ENCODE measurements at places on chromosomes 7 and 10. TPM values are rescaled to one million over a fixed set of nuclear protein-coding genes. Genes with fewer than 3 reads are reported as not detected.

Gene SKIDA1
- total RNA-seq = 1.8 TPM

Gene CHAT
- total RNA-seq = not detected

Gene PILRA
- 2.3 TPM for total RNA-seq

Gene CBLL1
- 24.1 TPM for total RNA-seq

Gene ADGRA1
- 0.19 TPM for total RNA-seq

Gene GHRHR
- total RNA-seq = not detected
